ENCODE measurements at places on chromosomes 4 and X.

DNA sequence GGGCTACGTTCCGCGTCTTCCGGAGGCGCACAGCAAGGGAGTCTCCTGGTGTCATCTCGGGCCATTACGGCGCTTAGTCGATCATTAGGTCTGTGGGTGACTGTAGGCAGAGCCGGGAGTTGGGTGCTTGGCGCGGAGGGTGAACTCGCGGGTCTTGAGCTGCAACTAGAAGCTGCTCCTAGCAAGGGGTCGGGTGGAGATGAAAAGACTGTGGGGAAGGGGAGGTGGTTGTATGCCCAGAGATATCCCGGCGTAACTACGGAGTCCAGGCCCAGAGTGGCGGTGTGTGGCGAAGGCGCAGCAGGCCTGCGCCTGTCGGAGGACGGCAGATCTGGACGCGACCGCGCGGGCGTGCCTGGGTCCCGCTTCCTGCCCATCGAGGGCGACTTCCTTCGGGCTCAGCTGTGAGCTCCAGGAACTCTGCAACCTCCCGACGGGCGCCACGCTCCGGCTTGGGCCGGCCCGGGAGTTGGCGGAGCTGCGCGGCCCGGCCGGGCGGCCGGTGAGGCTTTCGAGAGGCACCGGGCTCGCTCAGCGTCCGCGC is 2.7 kb upstream of the NKX3-2 start:
- peak; percentile 44 for DNase-seq

DNA sequence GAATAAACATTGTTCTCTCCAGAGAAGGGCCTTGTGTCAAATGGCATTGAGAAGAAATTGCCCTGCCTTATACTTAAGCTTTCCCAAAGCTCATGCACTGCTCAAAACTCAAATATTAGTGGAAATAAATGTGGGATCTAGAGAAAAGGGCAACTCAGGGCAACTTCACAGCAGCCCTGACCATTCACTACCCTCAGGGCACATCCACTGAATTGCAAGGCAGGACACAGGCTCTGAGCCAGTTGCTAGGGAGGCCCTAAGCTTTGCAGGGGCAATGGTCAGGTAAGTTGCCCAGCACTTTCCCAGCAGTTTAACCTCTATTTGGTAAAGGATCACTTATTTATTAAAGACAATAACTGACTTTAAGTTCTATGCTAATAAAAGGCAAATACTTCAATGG is 255.3 kb upstream of the TEX13A start:
- no peak for DNase-seq

GRCh38 chrX:110915570-110915969 is 120.0 kb upstream of the CHRDL1 start:
- DNase-seq = no peak

DNA sequence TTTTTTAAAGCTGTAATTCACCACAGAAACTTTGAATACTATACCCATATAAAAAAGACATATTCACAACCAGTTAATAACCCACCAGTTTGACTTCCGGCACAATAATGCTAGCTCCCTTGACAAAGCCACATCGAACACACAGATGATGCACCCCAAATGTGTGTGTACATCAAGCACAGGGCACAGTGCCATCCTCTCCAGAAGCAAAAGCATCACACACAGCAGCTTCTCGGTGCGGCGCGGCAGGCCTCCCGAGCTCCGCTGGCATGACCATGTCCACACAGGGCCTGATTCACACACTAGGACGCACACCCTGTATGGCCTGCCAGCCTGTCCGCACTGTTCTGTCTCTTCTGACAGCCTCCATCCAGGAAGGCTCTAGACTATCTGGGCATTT is 88.0 kb downstream of the LEF1 start:
- DNase-seq = no peak

- no peak for DNase-seq
Measured at GRCh38 chrX:126164689-126165400, 1.2 kb downstream of the DCAF12L2 start.

DNA sequence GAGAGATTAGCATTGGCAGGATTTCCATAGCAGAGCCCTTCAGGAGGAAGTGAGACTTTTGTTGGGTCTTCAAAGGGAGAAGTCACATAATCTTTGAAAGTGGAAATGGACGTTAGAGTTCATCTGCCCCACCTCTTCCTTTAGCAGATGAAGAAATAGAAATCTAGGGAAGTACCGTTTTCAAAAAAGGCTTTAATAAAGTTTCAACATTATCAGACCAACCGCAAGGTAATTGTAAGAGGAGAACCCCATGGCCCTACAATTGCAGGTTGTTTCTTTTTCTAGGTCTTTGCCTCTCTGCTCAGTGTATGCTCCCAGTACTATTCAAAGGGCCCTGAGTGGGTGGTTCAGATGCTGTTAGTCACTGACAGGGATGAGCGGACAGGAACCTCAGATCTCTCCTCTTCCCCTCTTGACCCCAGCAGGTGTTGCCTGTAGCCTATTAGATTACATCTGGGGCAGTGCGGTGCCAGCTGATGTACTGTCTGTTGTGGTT is 48.6 kb upstream of the AP1S2 start:
- DNase-seq = no peak

DNA sequence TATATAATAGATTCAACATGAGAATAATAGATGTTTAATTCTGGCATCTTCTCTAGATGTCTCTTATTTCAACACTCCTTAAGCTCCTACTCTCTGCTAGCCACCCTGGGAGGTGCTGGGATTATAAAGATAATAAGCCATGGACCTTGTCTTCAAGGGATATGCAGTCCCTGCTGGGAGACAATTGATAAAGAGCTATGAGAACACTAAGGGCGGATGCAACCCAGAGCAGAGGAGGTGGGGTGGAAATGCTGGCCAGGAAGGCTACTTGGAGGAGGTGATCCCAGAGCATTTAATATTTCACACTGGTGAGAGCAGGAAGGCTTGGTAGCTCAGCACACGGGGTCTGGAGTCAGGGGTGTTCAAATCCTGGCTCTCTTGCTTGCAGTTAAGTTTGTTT is 18.3 kb upstream of the PGRMC2 start:
- no peak for DNase-seq

DNA sequence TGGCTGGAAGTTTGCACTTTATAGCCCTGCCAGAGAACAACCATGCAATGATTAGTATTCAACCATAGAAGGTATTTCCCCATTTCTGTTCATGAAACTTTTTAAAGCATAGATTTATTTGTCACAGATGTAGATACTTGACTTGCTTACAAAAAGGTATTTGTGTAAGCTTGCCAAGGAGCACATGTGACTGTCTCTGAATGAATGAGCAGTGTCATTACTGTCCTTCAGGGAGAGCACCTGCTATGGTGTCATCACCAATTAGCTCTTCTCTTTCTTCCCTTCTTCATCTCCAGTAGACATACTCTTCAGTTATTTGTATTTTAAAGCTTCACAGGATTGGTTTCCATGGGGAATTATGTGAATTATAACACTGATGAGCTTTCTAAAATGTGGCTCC is 1064.7 kb upstream of the GRIA3 start:
- DNase-seq = no peak

GRCh38 chr4:93203708-93204107 is 624.8 kb upstream of the ATOH1 start:
- DNase-seq = no peak

GRCh38 chrX:103776546-103776945 is at the start of gene PLP1:
Gene PLP1, plus strand, starts transcription at chrX:103776840. Its CDS starts 156 bp downstream, at chrX:103776996.
- DNase-seq = no peak
